Stimulated activated CD8-positive, alpha-beta memory T cell treated with anti-CD3 and anti-CD28 coated beads, Interleukin-15, amount 100 ng/mL, for 48 hours (primary cell): ENCODE measurements at places on chromosomes 3 and 15.

DNA sequence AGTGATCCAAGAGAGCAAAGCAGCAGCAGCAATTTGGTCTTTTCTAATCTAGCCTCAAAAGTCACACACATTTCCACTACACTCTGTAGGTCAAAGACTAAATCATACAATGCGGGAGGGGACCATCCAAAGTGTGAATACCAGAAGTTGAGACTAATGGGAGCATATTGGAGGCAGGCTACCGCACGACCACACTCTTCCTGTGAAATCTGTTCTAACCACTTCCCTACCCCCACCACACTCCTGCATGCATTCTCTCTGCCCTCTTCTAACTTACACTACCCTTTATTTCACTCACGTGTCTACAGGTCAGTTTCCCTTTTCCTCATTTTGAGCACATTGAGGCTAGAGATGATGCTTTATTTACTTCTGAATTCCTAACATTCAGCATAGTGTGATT lies 23.7 kb upstream of the PRTG start:
- DNase-seq, result no peak

- DNase-seq, result no peak
Measured at GRCh38 chr3:36901588-36901987, 43.3 kb downstream of the TRANK1 start.

DNA sequence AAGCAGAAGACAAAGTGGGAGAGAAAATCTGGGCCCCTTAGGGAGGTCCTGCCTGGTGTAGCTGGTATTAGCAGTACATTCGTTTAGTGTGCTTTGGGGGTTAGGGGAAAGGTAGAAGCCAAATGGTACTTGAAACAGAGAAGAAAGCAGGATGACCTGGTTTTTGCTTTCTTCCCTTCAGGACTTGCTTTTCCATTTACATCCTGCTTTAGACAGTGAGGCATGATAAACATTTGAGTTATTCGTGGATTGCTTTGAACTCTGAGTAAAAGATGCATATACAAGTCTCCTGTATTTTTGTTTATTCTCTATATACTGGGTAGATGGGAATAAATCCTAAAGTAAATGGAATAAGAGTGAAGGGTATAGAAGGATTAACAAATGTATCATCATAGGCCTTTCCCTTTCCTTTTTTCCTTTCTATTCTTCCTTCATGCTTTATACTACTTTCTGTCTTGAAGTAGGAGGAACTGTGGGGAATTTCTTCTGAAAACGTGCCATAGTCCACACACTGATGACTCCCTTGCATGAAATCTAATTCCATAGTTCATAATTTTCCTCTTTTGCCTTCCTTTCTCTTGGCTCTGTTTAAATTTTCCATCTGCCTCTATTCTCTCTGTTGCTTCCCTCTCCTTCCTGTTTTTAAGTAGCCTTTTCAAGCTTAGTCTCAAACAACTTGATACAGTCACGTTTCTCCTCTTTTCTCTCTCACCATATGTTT lies 139.5 kb upstream of the RBMS3 start:
- DNase-seq, result no peak

GRCh38 chr3:65785065-65785645 lies 253.6 kb downstream of the MAGI1 start:
- DNase-seq, result no peak

GRCh38 chr15:26372706-26373105 lies 400.2 kb downstream of the GABRB3 start:
- no peak for DNase-seq
